ENCODE measurements at places on chromosomes 12 and 14.

DNA sequence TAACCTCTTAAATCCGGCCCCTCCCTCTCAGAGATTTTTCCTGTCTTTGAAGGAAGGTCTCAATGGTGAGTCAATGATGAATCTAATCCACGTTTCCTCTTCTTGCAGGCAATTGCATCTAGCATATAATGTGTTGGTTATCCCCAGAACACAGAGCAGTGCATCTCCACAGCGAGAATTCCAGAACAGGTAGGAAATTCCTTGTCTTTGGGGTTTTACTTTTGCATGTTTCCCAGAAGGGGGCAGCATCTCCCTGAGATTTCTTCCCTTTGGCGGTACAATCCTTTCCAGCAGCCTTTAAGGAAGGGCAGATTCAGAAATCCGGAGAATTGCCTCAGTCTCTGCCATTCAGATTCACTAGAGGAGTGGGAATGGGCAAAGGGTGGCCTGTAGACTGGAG lies 128.0 kb downstream of the KCNA5 start:
- peak; percentile 15 for DNase-seq

GRCh38 chr12:122894193-122895121 lies 1.5 kb downstream of the VPS37B start:
- DNase-seq = no peak

DNA sequence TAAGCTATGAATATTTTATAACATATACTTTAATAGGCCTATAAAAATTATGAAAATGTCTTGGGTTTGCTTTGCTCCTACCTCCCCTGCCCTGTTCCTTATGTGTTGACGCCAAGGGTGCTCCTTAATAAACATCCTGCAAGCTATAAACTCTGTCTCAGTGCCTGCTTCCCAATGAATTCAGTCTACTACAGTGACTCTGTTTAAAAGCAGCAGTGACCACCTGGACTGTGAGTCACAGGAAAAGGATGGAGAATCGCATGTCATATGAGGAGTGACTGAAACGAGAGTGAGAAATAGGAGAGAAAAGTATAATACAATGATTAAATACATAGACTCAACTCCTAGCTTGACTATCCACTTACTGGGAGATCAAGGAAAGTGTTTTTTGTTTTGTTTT lies 41.1 kb upstream of the CFAP54 start:
- no peak for DNase-seq

GRCh38 chr14:85063747-85064146 lies 466.2 kb upstream of the FLRT2 start:
- DNase-seq = no peak

- DNase-seq = no peak
Measured at GRCh38 chr12:49518914-49519573, 19.8 kb upstream of the KCNH3 start.

- peak; percentile 55 for DNase-seq
Measured at GRCh38 chr14:68979722-68980451, 785 bp upstream of the ACTN1 start.

- DNase-seq = no peak
Measured at GRCh38 chr12:103494734-103495468, 867 bp downstream of the C12orf42 start.

- DNase-seq = no peak
Measured at GRCh38 chr14:35826952-35827416, 846 bp downstream of the BRMS1L start.

DNA sequence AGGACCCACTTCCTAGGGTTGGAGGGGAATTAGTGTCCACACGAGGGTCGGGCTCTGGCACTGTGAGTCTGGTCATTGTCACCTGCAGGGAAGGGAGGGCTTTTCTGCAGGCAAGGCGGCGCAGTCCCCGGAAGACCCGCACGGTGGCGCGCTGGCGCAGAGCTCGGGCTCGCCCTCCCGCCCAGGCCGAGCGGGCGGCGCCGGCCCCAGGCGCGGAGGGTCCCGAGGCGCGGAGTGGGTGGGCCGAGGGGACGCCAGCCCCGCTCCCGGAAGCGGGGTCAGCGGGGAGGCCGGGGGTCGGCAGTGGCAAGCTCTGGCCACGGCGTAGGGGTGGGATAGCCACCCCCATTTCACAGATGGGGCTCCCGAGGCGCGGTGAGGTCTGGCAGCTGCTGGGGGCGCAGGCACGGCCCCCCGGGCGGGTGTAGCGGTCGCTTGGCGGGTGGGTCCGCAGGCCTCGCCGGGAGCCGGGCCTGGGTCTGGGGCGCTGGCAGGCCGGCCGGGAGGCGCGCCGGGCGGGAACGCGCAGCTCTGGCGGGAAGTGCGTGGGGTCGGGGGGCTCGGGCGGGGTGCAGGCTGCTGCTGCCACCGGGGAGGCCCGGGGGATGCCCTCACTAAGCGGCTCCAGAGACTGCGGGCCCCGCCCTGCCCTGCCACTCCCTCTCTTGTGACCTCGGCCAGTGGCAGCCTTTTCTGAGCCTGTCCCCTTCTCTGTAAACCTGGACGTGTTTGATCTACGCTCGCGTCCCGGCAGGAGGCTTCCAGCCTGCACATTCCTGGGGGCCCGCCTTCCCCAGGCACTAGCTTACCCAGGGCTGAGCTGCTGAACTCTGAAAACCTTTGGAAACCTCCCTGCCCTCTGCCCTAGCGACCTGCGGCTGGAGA lies 46.1 kb downstream of the CYP46A1 start:
- peak; percentile 31 for DNase-seq

GRCh38 chr12:119308708-119309456 lies 25.6 kb upstream of the CCDC60 start:
- DNase-seq = peak; percentile 52

DNA sequence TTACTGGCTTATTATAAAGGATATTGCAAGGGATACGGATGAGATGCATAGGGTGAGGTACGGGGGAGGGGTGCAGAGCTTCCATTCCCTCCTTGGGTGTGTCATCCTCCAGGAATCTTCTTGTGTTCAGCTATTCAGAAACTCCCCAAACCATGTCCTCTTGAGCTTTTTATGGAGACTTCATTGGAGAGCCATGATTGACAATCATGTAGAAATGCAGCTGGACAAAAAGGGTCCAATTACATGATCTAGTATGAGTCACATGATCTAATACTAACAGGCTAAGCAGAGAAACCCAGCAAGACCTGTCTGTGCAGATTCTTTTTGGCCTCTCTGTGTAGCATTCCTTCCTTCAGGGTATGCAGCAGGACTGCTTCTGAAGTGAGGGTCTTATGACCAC lies 23.9 kb upstream of the FLVCR2 start:
- no peak for DNase-seq

DNA sequence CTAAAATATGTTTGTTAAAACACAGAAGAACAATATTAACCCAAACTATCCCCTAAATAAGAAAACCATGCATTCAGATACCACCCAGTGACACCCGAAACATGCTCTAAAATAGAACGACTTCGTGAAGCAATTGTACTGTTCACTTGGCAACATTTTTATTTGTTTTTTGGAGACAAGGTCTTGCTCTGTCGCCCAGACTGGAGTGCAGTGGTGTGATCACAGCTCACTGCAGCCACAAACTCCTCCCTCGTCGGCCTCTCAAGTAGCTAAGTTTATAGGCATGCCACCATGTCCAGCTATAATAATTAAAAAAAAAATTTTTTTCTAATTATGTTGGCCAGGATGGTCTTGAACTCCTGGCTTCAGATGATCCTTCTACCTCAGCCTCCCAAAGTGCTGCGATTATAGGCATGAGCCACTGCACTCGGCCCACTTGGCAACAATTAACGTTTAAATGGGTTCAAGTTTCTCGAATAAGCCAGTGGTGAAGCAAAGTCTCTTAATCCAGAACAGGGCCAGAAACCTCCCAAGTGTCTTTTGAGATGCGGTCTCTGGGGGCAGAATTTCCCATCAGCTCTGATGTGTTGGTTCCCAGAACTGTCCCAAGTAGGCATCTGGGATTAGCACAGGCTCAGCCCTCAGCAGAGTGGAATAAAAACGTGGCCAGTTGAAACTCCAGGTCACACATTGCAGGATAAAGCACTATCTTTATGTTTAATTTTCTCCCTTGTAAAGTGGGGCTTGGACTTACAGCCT lies 74.5 kb downstream of the TMCC3 start:
- no peak for DNase-seq

DNA sequence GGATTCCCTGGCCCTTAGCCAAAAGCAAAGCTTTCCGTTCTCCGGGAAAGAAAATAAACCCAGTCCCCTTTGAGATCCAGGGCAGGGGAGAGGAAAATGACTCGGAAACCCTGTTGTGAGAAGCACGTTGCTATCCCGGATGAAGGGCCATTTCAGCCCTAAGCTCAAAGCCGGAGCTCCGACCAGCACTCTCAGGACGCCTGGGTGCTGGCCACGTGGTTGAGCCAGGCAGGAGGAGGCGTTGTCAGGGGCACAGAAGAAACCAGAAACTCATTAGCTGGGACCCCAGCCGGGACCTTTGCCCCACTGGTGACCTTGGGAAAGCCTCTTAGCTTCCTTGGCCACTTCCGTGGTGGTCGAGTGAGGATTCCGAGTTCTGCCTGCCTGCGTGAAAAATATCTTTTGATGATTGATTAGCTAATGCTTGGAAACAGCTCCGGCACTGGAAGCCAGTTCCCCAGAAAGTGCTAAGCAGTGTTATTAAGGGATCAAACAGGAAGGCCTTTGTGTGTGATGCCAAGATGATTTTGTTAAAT lies 57.6 kb upstream of the FZD10 start:
- DNase-seq = no peak

DNA sequence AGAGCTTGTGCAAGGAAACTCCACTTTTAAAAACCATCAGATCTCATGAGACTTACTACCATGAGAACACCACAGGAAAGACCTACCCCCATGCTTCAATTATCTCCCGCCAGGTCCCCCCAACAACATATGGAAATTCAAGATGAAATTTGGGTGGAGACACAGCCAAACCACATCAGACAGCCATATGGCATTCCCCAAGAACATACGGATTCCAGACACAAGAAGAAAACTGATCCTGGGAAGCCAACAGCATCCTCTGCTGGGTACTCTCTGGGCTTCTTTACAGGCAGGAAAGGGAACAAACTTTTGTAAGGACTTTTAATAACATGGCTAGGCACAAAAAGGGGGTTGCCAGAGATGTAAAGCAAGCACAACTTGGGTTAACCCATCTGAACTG lies 127.2 kb downstream of the TMEM132C start:
- no peak for DNase-seq

DNA sequence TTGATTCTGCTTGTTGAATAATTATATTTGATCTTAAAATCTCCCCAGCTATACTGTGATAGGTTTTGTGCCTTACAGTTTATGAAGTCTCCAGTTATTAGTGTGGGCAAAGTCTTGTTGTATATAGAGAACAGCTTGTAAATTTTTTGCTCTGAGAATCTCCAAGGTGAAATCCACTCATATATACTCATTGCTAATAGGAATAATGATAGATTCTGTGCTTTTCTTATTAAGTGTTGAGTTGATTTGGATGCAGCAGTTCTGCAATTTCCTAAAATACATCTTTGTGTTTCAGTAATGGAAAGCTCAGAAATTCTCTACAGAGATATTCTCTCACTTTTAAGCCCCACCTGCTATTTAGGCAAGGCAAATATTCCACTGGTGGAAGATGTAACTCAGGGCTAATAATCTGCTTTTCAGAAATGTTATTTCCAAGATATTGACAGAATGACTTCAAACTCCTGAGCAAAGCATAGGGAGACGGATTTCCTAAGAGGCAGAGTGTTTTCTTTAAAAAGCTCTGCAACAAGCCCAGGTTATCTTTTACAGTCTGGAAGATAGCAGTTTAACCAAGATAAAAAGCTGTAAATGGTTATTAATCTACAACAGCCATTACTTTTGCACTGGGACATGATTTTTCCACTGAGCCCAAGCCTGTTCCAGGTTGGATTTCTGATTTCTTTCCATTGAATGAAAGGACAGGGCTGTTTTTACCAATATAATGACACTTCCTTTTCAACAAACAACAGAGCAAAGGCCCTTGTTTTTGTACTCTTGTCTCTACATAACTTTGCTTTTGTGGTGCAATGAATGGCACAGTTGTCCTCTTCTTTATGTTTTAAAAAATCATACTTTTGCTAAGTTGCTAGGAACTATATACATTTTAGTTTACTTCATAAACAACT lies 239.9 kb upstream of the ATP2B1 start:
- DNase-seq = no peak

DNA sequence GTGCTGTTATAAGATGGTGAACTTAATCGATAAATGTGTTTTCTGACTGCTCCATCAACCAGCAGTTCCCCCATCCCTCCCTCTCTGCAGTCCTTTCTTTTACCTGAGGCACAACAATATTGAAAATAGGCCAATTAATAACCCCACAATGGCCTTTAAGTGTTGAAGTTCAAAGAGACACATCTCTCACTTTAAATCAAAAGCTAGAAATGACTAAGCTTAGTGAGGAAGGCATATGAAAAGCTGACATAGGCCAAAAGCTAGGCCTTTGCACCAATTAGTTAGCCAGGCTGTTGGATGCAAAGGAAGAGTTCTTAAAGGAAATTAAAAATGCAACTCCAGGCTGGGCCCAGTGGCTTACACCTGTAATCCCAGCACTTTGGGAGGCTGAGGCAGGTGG lies 43.7 kb downstream of the SAV1 start:
- no peak for DNase-seq

- DNase-seq = no peak
Measured at GRCh38 chr12:108360057-108360456, 20.9 kb upstream of the CMKLR1 start.

Data from NCI-H2107 (cell line).